ENCODE measurements at places on chromosomes 1 and 21.

DNA sequence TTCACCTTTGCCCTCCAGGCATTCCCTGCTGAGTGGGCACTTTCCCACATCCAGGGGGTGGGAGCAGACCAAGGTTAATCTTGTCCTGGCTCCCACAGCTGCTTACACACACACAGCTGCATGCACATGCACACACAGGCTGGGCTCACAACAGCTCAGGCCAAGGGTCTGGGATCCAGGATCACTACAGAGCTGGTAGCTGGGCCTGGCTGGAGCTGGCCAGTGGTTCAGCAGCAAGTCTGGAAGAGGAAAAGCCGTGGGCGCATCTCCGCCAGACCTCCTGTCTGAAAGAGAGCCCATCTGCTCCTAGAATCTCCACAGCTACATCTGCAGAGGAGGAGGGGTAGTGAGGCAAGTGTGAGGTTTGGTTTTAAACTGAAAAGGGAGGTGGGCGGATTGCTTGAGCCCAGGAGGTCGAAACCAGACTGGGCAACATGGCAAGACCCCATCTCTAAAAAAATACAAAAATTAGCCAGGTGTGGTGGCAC, 3.8 kb downstream of the CDK18 start:
- no peaks in the 10 kb centered on the region for H3K36me3 ChIP-seq
- H3K27me3 ChIP-seq = no peaks in the 10 kb centered on the region
- DNase-seq = no peak
- H3K4me1 ChIP-seq = peaks cover 5% of the 10 kb centered on the region

DNA sequence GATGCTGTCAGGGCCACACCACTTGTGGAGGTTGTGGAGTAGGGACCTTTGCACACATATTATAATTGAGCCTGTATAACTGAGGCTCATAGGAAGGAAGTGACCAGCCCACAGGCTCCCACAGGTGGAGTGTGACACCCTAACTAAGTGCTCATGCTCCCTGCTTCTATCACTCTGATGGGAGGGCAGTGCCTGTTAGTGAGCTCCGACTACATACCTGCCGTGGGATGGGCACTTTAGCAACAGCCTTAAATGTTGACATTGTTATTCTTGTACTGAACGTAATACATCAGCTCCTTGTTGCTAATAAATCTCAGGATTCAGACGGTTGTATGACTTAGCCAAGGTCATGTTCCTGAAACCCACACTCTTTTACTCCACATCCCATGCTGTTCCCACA, 58.0 kb downstream of the BEND5 start:
- H3K27ac ChIP-seq = no peak overlapping the region
- H3K4me3 ChIP-seq = no peak overlapping the region
- H3K27me3 ChIP-seq = no peaks in the 10 kb centered on the region
- H3K4me1 ChIP-seq = no peaks in the 10 kb centered on the region

DNA sequence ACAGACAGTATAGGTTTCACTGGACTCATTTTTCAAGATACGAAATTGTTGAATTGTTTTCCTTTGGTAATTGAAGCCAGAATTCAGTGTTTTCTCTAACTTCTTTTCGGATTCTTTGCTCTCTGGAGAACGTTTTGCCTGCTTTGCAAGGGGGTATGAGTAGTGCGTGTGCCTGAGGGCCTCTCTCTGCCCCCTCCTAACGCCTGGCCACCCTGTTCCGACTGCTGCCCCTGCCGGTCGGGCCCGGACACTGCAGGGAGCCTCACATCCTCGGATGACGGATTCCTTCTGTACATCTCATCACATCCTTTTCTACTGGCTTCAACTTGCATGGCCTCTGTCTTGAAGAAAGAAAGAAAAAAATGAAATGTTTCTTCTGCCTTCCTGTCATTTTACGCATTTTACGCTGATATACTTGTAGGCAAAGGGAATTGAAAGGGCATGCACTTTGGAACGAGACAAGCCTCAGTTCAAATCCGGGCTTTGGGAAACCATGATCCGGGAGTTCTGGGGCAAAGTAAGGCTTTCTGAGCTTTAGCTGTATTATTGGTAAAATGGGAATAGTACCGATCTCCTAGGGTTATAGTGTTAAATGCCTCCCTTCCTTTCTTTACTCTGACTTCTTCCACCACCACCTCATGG, 65.1 kb downstream of the DISC1 start:
- no peak for DNase-seq
- H3K27me3 ChIP-seq = no peaks in the 10 kb centered on the region
- no peak overlapping the region for H3K4me3 ChIP-seq

DNA sequence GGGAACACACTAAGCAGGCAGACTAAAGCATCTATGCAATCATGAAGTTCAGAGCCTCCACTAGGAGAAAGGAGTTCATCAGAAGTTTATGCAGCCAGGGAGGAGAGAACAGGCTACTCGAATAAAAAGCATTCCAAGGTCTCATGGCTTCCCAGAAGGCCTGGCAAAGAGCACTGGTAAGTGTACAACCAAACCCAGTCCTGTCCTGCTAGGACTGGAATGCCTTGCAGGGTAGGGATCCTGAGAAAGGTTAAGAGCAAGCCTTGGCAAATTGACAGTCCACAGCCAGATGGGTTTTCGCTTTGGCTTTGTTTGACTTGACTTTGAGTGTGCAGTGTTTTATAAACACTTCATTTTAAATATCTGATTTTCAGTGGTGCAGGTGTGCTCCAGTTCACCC, 133.6 kb upstream of the ATP1B1 start:
- no peak overlapping the region for H3K4me3 ChIP-seq
- no peak overlapping the region for H3K27ac ChIP-seq
- H3K27me3 ChIP-seq = no peaks in the 10 kb centered on the region
- no peak for DNase-seq
- H3K4me1 ChIP-seq = no peaks in the 10 kb centered on the region

DNA sequence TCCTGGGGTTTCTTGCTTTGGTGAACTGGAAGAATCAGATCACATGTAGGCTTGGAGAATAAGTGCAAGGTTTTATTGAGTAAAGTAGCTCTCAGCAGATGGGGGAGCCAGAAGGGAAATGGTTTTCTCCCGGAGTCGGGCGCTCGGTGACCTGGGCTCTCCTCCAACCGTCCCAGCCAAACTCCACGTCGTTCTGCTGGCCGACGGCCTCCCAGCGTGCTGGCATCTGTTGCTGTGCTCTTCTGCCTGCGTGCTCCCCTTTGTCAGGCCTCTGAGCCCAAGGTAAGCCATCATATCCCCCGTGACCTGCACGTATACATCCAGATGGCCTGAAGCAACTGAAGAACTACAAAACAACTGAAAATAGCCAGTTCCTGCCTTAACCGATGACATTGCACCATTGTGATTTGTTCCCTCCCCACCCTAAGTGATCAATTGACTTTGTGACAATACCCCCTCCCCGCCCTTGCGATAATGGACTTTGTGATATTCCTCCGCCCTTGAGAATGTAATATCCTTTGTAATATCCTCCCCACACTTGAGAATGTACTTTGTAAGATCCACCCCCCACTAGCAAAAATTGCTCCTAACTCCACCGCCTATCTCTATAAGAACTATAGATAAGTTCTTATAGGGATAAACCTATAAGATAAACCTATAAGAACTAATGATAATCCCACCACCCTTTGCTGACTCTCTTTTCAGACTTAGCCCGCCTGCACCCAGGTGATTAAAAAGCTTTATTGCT, 88.3 kb downstream of the SMYD3 start:
- H3K36me3 ChIP-seq = no peaks in the 10 kb centered on the region
- no peaks in the 10 kb centered on the region for H3K27me3 ChIP-seq
- H3K4me3 ChIP-seq = no peak overlapping the region
- no peak overlapping the region for H3K27ac ChIP-seq
- no peak for DNase-seq
- no peaks in the 10 kb centered on the region for H3K4me1 ChIP-seq

DNA sequence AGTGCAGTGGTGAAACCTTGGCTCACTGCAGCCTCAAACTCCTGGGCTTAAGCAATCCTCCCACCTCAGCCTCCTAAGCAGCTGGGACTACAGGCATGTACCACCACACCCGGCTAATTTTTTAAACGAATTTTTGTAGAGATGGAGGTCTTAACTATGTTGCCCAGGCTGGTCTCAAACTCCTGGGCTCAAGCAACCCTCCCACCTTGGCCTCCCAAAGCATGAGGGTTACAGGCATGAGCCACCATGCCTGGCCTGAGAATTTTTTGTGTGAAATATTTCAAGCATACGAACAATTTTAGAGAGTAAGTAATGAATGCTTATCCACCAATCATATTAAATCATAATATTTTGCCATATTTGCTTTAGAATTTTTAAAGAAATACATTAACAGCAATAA, 51.6 kb downstream of the MROH9 start:
- H3K4me1 ChIP-seq = no peaks in the 10 kb centered on the region
- no peak overlapping the region for H3K27ac ChIP-seq
- no peak for DNase-seq

DNA sequence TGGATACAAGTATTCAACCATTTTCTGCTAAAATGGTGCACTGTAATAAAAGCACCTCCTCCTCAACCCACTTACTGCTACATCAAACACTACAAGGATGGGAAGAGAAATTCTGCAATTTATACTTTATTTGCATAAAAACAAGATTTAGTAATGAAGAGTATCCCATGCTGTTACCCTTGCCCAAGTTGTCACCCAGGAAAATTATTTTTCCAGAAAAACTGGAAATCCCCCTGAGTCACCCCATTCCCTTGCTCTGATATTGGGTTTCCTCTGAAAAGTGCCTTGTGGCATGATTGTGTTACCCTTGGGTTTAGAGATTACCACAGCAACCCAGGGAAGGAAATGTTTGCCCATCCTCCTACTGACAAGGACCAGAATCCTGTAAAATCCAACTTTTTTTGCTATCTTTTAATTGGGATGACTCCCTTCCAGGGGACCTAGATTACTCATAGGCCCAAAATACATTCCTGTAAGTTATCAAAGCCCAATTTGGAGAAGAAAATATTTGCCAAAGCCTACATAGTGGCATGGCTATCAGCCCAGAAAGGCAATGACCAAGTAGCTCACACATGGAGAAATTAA, 16.5 kb upstream of the ZC3H11B start:
- no peak for DNase-seq
- H3K4me3 ChIP-seq = no peak overlapping the region
- no peaks in the 10 kb centered on the region for H3K4me1 ChIP-seq
- H3K36me3 ChIP-seq = no peaks in the 10 kb centered on the region
- no peak overlapping the region for H3K27ac ChIP-seq

DNA sequence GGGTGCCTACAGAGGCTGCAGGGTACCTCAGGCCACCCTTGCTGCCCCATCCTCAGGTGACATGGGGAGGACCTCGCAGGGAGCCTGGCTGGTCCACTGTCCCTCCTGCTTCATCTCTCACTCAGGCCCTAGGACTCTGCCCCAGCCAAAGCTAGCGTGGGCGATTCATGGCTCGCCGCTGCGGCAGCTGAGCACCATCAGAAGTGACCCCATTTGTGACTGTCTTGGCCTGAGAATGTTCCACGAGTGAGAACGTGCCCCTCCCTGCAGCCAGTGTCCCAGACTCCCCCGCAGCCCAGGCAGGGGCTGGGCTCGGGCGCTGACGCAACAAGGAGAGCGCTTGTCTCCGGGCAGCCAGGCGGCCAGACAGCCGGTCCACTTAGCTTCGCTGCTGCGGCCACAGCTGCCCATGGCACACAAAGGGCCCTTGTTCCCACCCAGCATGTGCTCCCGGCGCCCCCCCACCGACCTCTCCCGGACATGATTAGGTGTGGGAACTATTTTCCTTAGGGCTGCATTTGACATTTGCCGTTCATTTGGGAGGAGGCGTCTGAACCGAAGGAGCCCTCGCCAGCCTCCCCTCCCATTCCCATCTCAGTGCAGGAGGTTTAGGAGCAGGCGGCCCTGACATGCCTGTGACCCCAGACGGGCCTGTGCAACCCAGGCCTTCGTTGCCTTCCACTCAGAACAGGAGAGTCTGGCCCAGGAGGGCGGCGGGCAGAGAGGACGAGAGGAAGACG, 19.3 kb upstream of the POFUT2 start:
- no peaks in the 10 kb centered on the region for H3K36me3 ChIP-seq
- H3K4me1 ChIP-seq = peaks cover 29% of the 10 kb centered on the region
- DNase-seq = peak; percentile 87
- H3K4me3 ChIP-seq = no peak overlapping the region

DNA sequence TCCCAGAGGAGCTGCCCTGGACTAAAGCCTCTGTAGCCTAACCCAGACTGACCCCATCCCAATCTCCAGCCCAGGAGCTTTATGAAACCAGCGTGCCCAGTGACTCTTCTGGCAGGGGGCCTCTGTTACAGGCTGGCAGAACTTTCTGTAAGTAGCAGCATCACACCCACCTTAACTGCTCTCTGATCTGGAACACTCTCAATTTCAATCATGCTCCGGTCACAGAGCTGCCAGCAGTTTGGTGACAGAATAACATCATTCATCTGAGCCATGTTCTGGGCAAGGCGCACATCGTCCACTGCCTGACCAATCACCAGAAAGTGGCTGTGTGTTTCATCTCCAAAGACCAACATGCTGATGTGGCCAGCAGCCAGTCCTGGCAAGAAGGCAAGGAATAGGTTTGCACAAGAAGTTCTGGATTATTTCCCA, 14.7 kb downstream of the ADCY10 start:
- no peaks in the 10 kb centered on the region for H3K27me3 ChIP-seq
- no peak overlapping the region for H3K27ac ChIP-seq

DNA sequence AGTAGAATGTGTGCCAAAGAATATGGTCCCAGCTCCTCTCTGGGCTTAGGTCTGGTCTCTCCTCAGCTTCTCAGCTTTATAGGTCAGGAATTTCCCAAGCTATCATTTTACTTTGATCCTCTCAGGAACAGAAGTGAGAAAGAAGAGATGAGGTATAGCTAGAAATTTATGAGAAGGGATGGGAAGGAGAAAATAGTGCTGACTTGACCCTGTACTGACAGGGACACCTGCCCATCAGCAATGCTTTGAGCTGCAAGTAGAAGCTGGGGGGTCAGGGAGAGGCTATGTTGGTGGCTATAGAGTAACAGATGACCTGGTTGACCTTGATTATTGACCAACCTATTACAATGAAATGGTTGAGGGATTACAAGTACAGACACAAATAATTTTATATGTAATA, 75.0 kb downstream of the XCL2 start:
- H3K4me1 ChIP-seq = peaks cover 6% of the 10 kb centered on the region
- H3K36me3 ChIP-seq = no peaks in the 10 kb centered on the region

DNA sequence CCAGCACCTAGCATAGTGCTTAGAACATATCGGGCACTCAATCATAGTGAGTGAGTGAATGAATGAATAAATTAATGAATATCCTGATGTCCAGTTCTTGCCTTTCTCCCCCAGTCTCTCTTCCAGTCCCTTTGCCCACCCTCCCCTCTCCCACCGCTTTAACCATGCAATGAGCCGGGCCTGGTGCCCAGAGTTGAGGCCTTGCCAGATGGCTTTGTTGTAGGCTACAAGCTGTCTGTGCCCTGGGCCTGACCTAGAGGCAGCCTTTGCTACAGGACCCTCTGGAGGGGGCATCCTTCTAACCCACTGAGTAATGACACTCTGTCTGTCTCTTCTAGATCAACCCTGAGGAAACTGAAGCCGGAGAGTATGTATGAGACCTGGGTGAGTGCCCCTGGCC, 6.9 kb downstream of the CASQ1 start:
- no peak overlapping the region for H3K4me3 ChIP-seq
- no peaks in the 10 kb centered on the region for H3K4me1 ChIP-seq
- no peak overlapping the region for H3K27ac ChIP-seq
- no peaks in the 10 kb centered on the region for H3K27me3 ChIP-seq
- DNase-seq = no peak
- H3K36me3 ChIP-seq = no peaks in the 10 kb centered on the region

- H3K27me3 ChIP-seq = no peaks in the 10 kb centered on the region
- H3K36me3 ChIP-seq = no peaks in the 10 kb centered on the region
- H3K4me1 ChIP-seq = no peaks in the 10 kb centered on the region
- no peak for DNase-seq
- H3K4me3 ChIP-seq = no peak overlapping the region
These were observed 27.8 kb upstream of the TINAGL1 start for GRCh38 chr1:31548534-31548906.

- H3K4me1 ChIP-seq = no peaks in the 10 kb centered on the region
- no peak for DNase-seq
- H3K4me3 ChIP-seq = no peak overlapping the region
- no peaks in the 10 kb centered on the region for H3K36me3 ChIP-seq
- H3K27ac ChIP-seq = no peak overlapping the region
These were observed 146.3 kb downstream of the NRIP1 start for GRCh38 chr21:14918527-14918926.
